Stimulated activated CD4-positive, alpha-beta T cell treated with anti-CD3 and anti-CD28 coated beads, TNF-alpha, amount 100 ng/mL, for 1 hour (primary cell): ENCODE measurements at places on chromosomes 5 and 9.

DNA sequence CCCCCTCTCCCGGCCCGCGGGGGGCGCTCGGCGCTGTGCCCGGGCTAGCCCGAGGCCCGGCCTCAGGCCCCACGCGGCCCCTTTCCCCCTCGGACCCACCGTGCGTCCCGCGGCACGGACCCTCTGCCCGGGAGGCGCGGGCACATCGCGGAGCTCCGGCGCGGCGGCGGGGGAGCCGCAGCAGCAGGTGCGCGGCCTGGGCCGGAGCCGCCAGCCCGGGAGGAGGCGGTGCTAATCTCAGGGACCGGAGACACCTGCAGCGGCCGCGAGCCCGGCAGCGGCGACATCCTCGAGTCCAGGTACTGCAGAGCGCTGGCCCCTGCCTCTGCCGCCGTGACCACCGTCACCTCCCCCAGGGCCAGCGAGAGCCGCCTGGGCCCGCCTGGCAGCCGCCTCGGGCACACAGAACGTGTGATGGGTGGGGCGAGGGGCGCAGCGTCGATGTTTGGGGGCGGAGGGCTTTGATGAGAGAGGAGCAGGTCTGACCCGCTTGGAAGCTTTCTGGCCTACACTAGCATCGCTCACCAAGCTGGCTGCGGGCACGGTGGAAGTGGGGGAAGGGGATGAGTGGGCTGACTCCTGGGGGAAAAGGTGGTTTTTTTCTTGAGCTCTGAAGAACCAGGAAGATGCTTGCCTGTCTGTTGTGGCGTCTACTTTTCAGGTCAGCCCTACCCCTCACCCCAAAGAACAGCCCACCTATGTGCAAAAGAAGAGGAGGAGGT is 524 bp downstream of the CYFIP2 start:
- DNase-seq, result no peak

GRCh38 chr5:88940713-88941112 is 57.7 kb upstream of the MEF2C start:
- no peak for DNase-seq

DNA sequence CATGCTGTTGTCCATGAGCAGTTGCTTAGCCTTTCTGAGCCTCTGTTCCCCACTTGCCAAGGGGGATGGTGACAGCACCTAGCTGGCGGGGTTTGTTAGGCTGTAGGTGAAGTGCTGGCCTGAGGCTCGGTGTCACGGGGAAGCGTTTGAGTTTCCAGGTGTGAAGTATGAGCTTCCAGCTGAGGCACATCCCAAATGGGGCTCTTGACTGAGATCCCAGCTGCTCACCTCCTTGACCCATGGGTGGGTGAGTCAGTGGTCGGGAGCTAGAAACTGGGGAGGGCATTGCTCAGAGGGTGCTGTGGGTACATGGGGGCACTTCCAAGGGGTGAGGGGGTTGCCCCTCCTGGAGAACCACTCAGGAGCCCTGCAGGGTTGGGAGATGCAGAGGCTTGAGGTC is 26.4 kb upstream of the RNF130 start:
- no peak for DNase-seq

GRCh38 chr5:172715931-172716682 is 54.9 kb downstream of the DUSP1 start:
- no peak for DNase-seq

DNA sequence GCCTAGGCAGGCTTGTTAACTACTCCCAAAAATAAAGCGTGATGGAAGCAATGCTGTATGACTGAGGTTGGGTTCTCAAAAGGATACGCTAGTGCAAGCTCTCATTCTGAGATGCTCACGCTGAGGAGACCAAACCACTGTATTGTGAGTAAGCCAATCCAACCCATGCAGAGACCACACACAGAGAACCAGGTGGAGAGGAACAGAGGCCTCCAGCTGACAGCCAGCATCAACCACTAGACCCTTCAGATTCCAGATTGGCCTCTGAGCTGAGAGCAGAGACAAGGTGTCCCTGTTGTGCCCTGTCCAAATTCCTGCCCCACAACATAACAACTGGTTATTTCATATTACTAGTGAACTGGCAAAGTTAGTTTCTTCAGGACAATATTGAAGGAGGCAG is 4.5 kb downstream of the TSTD2 start:
- no peak for DNase-seq
